Activated CD4-positive, alpha-beta T cell treated with anti-CD3 and anti-CD28 coated beads for 1 hour (primary cell): ENCODE measurements at places on chromosomes 5 and 9.

GRCh38 chr5:72187388-72188075, 80.3 kb downstream of the MAP1B start:
- DNase-seq, result no peak

DNA sequence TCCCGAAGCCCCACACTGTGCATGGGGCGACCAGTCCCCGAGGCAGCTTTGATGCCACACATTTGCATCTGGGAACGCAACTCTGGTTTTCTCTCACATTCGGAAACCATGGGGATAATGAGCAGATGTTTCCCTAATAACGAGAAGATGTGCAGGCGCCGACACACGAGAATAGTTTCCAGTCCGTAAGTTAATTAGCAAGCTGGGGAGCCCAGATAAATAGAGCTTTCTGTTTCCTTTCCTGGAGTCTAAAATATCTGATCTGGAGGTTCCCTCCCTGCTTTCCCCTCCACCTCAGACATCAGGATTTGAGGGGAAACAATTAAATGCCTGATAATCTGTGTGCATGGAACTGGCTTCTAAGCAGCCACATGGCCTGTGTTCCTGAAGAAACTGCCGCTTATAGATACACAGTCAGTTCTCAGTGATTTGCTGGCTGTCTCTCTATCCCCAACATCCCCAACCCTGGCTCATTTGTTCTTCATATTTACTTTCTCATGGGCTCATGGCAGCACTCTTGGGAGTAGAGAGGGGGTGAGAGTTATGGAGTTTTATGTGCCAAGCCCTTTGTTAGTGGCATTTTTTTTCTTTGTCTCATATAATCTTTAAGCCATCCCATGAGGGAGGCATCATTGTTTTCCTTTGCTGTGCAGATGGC, 62.8 kb downstream of the PDZD2 start:
- no peak for DNase-seq

DNA sequence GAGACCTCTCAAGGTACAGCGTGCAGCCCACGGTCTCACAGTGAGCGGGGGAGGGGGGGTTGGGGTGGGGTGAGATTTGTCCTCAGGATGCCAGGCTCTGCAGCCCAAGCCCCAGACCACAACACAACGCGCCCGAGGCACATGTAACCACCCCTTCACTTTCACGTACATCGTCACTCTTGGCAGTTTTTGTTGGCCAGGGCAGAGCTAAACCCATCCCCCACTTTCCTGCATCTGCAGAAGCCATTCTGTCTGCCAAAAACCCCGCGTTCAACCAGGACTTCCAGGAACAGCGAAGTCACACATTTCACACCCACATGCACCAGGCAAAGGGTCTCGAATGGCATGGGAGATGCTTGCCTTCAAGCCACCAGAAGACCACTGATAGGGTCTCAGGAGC, 9.4 kb upstream of the SMIM23 start:
- no peak for DNase-seq

GRCh38 chr9:28264368-28264767, 691.1 kb upstream of the C9orf72 start:
- no peak for DNase-seq

DNA sequence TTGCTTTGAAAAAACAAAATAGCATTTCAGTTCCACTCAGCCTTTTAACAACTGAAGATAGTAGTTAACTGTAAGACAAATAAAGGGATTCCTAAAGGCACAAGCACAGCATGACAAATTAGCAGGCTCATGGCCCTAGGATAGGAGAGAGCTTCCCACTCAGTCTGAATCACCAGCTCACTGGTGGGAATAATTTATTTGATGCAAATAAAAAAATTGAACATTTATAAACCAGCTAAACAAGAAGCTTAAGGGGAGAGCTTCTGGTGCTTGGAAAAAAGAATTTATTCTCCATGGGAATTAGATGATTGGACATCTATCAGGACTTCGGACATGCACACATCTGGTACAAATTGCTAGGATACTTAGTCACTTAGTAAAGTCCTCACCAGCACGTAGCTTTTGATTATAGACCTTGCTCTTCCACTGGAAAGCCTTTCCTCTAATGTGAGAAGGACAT, 294.1 kb upstream of the TNC start:
- no peak for DNase-seq

DNA sequence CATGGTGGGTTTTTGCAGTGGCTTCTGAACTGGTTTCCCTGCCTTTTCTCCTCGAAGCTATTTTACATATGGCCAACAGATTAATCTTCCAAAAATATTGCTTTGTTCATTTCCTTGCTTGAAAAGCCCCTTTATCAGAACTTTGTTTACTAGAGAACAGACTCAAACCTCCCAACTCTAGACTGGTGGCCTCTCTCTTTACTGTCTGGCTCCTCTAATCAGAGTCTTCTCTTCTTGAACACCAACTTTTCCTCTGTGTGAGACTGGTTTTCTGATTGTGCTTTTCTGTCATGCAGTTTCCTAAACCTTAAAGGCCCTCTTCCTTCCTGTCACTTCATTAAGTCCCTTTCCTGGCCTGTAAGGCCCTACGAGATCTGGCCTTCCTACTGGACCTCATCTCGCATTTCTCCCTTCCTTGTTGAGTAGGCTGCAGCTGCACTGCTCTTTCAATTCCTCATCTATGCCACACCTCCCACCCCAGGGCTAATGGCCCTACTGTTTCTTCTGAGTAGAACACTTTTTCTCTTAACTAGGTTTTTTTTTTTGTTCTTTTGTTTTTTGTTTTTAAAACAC, 5.7 kb downstream of the C9orf43 start:
- no peak for DNase-seq

DNA sequence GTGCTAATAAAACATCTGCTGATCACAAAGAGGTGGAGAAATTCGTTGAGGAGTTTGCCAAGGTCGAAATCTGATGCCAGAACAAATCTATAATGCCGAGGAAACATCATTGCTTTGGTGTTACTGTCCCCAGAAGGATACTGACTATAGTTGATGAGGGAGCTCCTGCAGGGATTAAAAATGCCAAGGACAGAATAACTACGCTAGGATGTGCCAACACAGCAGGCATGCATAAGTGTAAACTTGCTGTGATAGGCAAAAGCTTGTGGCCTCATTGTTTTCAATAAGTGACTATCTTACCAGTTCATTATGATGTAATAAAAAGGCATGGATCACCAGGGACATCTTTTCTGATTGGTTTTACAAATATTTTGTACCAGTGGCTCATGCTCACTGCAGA, 66.8 kb upstream of the ADCY2 start:
- no peak for DNase-seq

DNA sequence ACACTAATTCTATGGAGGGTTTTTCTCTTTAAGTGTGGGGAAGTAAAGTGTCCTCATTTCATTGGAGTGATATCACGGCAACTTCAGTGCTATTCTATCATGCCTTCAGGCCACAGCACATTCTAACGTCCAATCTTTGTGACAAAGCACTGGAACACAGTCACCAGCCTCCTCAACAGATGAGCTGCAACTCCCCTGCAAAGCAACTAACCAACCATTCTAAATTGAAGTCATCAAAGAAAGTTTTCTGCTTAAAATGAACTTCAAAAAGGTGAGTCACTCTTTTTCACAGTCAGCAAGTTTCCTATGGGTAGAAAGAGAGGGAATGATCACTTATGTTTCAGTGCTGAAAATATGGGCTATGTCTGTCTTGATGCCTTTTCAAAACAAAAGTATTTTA, 190.8 kb downstream of the ELAVL2 start:
- DNase-seq, result no peak

DNA sequence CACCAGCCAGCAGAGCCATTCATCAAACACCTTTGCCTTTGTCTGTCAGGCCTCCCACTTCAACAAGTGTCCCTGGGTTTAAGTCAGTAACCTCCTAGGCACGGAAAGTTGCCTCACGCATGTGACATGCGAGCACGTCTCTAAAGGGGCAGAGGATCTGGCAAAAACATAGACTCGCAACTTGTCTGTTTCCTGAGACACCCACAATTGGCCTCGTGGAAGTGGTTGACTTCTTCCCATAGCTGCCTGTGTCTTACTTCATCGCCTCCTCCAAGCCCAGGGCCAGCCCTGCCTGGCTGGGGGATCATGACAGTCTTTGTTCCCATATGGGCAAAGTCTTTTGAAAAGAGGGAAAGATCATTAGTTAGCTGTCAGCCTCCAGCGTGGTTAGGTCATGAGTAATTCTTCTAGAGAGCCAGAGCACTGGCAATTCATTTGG, 35.5 kb upstream of the GLRX start:
- no peak for DNase-seq

GRCh38 chr5:163938595-163938994, 433.2 kb downstream of the MAT2B start:
- no peak for DNase-seq

- DNase-seq, result no peak
Measured at GRCh38 chr5:68086857-68087256, 128.7 kb upstream of the PIK3R1 start.

DNA sequence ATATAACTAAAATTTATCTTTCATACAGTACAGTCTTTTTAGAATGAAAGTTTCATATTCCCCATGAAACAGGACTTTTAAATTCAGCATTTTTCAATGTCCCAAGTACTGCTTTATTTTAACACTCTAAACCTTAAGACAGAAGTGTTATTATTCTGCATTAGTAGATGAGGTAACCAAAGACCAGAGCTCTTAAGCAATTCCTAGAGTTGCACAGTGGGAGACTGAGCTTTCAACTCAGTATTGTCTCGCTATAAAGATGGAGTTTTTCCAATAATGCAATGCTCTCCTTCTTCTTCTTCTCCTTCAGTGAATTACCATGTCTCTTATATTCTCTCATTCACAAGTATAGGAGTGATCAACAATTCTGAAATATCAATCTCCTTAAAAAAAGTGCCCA, 479.7 kb downstream of the CETN3 start:
- no peak for DNase-seq
